ENCODE measurements at places on chromosomes 4 and X.

- DNase-seq, result no peak
Measured at GRCh38 chr4:4986841-4987240, 32.4 kb downstream of the CYTL1 start.

- DNase-seq, result no peak
Measured at GRCh38 chr4:116860891-116861290, 224.5 kb downstream of the TRAM1L1 start.

DNA sequence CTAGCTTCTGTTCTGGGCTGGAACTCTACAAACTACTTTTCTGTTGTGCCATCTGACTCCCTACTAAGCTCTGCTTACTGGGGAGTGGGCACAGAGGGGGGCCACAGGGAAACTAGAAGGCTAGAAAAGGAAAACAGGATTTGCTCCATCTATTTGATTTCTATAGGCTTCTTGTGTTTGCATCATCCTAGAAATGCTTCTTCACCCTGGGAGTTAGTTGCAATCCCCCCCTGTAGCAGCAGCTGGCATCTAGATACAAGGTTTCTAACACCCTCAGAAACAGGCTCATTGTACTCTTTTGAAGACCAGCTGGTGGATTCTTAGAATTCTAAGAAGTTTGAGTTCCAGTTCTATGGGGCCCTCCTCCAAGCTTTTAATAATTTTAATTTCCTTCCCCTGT is 213.4 kb downstream of the TMA16 start:
- DNase-seq, result no peak

DNA sequence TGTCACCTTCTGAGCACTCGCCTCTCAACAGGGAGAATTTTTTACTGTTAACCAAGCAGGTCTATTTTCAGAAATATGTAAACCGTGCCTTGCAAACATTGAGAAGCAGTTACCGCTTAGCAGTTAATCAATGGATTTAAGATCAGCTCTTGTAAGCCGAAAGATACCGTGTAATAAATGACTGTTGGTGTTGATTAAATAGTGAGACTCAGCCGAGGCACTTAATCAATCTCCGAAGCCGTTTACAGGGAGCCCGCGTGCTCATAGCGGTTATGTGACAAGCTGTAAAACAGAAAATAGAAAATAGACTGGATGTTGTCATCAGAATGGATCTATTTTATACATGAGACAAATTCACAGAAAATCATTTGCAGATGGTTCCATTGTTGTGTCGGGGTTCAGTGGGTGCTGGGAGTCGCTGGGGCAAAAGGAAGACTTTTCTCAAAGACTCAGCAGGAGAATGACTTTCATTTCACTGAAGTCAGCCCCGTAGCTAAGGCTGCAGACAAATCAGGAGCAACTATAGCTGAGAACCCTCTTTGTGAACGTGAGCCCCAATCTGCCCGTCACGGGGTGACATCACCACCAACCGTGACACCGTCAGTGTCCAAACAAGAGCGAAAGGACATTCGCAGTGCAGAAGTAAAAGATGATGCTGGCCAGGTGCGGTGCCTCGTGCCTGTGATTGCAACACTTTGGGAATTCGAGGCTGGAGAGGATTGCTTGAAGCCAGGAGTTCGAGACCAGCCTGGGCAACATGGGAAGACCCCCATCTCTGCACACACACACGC is 275.3 kb downstream of the CRLF2 start:
- DNase-seq, result no peak

- no peak for DNase-seq
Measured at GRCh38 chr4:65580551-65580950, 89.7 kb downstream of the EPHA5 start.

DNA sequence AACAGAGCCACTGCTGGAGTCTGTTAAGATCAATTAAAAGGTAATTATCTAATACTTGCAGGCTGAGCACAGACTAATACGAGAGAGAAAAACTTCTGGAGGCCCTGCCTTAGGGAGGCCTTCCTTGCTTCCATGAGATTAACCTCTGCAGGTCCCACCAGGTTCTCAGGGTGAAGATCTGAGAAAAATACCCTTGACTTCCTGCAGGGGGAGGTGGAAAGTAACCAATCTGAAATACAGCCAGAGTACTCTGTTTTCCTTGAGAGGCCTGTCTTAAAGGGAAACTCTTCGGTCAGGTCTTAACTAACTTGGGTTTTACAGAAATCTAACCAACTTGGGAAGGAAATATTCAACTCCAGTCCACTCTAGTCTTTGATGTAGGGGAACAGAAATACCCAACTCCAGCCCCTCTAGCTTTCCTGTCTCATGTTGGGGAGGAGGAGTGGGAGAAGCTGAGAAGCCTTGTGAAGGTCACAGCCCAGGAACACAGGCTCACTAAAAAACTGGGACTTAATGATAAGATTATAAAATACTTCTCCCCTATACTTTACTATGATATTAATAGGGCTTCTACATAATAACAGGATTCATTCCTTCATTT is 77.1 kb downstream of the TBCK start:
- DNase-seq, result peak; percentile 65

GRCh38 chrX:103562801-103563200 is 22.5 kb upstream of the TCEAL4 start:
- DNase-seq, result no peak

DNA sequence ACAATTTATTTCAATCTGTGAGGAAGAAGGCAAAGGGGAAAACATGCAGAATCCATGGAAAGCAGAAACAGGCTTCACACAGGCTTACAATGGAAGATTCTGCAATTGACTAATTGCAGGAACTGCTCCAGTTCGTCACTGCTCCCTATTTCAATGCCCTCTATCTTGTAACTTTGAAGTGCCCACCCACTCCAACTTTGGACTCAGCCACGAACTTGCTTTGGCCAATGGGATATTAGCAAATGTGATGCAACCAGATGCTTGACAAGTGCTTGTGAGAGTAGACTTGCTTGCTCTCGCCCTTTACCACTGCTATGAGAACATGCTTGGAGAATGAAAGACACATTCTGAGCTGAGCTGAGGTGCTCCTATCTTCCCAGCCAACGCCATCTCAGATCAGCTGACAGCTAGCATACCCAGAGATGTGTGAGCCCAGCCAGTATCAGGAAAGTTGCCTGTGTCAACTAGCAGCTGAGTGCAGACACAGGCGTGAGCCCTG is 105.7 kb upstream of the PTCHD1 start:
- no peak for DNase-seq

- DNase-seq, result no peak
Measured at GRCh38 chr4:112651641-112652040, 14.7 kb downstream of the LARP7 start.

GRCh38 chr4:47669946-47670345 is 167.9 kb downstream of the CORIN start:
- DNase-seq, result no peak

GRCh38 chr4:164550989-164551712 is 202.8 kb upstream of the SMIM31 start:
- DNase-seq, result no peak

GRCh38 chr4:10040049-10040892 is 19.0 kb upstream of the SLC2A9 start:
- no peak for DNase-seq

DNA sequence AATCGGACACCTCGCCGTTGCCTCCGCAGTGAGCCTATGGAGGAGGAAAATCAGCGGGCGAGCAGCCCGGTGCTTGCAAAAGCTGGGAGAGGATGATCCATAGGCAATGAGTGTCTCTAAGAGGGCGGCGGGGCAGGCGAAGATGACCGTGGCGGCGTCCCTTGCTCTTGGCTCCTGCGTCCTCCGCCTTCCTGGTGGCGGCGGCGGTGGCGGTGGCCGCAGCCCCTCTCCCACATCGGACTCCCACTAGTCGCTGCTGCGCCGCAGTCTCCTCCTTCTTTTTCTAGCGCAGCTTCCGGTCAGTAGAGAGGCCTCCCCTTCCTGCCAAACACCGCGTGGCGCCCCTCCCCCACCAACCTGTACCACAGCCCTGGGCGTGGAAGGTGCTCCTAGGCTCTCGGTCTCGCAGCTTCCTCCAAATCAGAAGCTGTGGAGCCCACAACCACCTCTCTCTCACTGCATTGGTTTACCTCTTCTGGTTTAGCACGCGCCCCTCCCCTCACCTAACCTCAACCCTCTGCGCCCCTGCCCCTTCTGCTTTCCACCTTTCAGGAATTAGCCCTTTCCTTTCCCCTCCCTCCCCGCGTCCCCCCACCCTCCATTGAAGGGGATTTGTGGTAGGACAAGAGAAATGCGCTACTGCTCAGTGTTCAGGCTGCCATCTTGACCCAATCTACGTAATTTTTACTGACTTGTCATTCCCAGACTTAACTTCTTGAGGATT is at the start of gene SPIN3:
Gene SPIN3 (minus strand): TSS at position 271 of the 724 bp plus-strand sequence. CDS start 594 bp downstream, outside the sequence.
- peak; percentile 66 for DNase-seq

DNA sequence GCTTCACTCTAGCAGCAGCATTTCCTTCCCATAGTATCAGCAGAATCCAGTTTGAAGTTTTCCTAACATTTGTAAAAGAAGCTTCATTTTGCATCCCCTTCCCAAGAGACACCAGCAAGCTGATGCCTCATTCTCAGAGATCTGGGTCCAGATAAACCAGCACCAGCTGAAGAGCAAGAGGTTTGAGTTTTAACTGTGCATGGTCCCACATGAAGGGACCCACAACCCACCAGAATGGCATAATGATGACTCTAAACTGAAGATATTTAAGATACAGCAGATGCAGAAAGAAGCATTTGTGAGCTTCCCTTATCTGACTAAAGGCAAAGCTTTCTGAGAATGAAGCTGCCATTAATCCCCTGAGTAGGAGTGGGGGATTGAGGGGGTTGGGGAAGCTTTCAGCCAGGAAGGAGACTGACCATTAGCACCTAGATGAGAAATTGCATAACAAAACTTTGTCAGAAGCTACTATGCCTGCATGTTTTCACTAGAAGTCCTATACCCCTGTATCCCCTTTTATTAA is 18.6 kb downstream of the NUDT6 start:
- no peak for DNase-seq

GRCh38 chrX:118948270-118948669 is 26.1 kb upstream of the LONRF3 start:
- peak; percentile 12 for DNase-seq

GRCh38 chr4:30720021-30720660 is at the start of gene PCDH7:
Gene PCDH7 (plus strand): TSS chr4:30720369. CDS start chr4:30721423, 1,054 bp downstream.
- no peak for DNase-seq

- no peak for DNase-seq
Measured at GRCh38 chr4:177696438-177696966, 254.3 kb upstream of the AGA start.

DNA sequence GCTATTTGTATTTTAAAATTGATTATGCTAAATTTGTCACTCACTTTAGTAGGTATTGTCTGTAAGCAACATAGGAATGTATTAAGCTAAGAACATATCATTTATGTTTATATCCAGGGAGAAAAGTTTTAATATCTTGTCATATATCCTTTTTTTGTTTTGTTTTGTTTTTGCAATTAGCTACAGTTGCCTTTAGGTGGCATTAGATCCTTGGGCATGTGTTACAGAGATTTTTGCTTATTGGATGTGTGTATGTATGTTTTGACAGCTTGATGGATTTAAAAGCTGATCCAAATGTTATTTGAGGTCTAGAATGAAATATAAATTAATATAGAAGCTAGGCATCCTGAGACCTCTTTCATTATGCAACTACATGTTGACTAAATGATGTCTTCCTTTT is 36.1 kb upstream of the OTUD4 start:
- peak; percentile 48 for DNase-seq

DNA sequence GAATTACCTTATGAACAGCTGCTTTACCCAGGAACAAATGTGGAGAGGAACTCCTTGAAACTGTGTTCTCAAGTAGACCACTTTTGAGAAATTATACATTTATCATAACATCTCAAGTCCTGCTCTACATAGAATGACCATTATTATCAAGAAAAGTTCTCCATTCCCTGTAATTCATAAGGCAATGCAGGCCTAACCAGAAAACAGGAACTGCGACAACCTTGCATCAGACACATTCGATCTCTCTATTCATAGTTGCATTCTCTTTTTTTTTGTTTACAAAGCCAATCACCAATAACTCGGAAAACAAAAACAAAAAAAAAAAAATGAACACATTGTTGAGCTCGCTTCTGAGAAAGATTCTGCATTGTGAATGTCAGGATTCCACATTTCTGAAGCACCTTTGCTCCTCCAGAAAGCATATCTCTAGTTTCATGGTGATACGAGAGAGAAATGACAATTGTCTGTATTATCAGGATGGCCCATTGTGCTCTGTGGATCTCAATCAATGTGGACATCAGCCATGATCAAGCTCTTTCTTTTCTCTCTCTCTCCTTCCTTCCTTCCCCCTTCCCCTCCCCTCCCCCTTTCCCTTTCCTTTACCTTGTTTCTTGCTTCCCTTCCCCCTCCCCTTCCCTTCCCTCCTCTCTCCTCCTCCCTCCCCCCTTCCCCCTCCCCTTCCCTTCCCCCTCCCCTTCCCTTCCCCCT is 32.4 kb upstream of the CD99 start:
- peak; percentile 34 for DNase-seq

DNA sequence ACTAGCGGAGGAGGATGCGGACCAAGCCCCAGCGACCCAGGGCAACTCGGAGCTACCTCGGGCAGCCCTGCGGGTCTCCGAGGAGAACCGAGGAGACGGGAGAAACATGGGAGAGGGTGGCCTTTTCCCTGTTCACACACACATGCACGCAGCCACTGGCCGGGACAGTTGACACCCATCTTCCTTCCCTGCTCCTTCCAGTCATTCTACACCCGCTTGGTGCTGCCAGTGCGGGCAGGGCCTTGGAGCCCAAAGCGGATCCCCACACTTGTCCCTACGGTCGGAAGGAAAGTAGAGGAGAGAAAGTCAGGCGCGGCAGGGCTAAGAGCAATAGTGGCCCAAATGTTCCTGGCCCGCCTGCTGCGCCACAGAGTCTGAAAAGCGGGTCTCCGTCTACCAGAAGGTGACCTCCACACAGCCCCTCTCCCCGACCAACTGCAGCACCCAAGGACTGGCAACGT is 1.1 kb upstream of the PPP3CA start:
- no peak for DNase-seq

DNA sequence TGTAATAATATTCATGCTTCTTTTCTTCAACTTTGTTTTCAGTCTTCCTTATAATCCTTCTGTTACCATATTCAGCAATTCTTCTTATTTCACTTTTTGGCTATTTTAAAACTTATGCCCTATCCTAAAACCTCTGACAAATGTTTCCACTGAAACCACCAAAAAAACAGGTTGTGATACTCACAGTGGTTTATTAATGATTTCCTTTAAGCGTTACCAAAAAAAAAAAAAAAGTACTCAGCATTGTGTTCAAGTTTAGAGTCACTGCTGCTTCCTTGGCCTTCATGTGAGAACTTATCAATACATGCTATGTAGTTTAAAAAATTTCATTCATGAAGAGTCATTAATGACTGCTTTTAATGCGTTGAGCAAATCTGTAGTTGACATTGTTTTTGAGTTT is 35.4 kb upstream of the UGT2A3 start:
- DNase-seq, result no peak

DNA sequence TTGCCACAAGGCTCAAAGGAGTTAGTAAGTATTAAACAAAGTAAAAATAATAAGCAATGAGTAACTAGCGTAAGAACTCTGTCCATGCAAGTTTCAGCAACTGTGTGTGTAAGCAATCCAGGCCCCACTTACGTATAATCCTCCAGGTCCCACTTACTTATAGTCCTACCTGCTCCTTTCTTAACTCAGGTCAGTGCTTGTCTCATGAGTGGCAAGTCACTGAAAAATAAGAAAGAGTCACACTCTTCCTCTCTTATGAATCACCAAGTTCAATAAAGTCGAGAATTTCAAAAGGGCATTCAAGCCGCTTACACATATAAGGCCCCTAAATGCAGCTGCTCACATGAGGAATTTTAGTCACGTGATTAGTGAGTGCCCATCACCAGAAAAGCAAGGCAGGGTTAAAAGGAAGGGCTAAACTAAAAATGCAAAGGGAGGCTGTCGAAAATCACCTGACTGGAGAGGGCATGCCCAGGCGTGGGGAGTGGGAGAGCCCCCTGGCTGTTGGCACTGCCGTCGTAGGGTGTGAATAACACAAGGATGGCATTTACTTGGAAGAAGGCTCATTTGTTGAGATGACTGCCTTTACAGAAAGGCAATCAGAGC is 58.2 kb downstream of the ZNF827 start:
- DNase-seq, result no peak

Data from hematopoietic multipotent progenitor cell treated with erythropoietin and hydrocortisone succinate and interleukin-3 and kit ligand, for 6 days (in vitro differentiated cells).